Cardiac septum (tissue), 1 donor: ENCODE measurements at places on chromosomes 2 and 18. TPM values are rescaled to one million over a fixed set of nuclear protein-coding genes. Genes with fewer than 3 reads are reported as not detected.

DNA sequence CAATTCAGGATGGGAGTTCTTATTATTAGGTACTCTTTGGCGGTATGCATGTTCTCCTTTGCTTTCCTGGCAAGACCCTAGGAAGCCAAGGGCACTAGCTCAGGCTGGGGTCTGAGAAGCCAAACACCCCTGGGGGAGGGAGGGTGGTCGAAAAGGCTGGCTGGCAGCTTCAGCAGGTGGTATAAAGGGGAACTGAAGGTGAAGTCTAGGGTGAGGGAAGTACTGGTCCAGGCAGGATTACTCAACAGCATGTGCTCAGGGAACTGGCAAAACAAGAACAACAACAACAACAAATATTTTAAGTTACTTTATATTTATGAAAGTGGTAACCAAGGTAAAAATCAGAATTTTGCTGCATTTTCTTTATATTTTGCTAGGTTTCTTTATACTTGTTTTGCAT lies 40.7 kb upstream of the PCBP1 start:
- DNase-seq, result peak; percentile 78

DNA sequence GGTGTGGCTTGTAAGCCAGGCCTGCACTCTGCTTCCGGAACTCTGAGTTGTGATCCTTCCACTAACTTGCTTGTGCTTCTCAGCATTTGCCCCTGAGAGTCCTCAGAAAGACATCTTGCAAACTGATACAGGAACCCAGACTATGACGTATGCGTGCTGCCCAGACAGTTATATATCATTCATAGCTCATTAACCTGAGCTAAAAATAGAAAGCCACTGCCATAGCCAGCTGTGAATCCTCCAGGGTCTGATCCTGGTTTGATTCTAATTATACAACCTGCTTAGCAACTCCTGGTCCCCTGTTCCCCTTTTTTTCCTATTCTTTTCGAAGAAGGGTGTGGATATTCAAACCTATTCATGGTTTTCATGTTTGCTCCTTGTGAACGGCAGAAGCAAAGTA lies 63.7 kb downstream of the MARCHF4 start:
- DNase-seq, result no peak

DNA sequence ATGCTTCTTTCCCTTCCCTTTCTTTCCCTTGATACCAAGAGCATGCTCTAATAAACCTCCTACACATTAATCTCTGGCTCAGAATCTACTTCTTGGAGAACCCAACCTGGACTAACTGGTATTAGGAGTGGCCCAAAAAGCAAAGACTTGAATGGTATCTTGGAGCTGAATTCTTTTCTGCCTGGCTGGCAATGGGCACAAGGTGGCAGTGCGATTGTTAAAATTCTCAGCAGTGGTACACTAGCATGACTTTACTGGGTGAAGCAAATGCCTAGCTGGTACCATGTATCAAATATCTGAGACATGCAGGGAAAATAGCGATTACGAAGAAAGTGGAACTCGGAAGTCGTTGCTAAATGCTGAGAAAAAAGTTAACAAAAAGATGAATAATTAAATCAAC lies 376.1 kb downstream of the XIRP2 start:
- DNase-seq, result no peak

- DNase-seq, result no peak
These were observed 86.8 kb upstream of the DNER start for GRCh38 chr2:229800997-229801754.

DNA sequence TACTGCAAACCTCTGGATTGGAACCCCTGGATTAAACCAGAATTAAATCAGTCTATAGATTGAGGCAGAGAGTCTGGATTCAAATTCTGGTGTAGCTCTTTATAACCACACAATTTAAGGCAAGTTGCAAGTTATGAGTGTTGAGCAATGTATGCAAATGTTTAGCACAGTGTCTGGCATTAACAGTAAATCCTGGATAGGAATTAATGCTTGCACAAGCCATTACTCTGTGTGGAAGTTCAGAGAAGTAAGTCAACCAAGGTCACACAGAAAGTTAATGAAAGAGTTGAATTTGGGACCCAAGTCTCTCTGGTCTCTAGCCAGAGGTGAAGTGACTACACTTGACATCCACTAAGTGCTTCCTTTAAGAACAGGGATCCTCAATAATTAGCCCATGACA lies 2.0 kb upstream of the MARCO start:
- no peak for DNase-seq

GRCh38 chr2:65164426-65164891 lies 34.6 kb upstream of the RAB1A start:
- no peak for DNase-seq

GRCh38 chr2:18245375-18245774 lies 315.1 kb downstream of the RDH14 start:
- DNase-seq, result no peak

DNA sequence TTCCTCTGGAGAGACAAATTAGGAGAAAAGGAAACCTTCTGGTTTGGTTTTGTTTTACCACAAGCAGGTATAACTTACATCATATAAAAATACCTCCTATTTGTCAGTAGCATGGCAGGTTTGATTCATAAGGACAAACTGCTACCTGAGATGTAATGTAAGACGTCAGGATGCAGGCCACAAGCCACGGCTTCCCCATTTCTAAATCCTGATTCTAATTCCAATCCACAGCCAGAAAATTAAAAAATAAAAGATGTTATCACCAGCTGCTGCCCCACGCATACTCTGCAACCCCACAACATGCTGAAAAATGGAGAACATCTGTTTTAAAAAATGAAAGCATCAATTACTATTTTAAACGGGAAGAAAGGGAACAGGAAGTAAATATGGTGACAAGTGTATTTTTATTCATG lies 197.6 kb downstream of the BCL11A start:
- no peak for DNase-seq

Gene CCDC68
- total RNA-seq, result 4.1 TPM

Gene CCDC74B
- total RNA-seq, result 0.81 TPM
